Erythroblast (primary cell): ENCODE measurements at places on chromosomes 2 and 18.

GRCh38 chr2:46304635-46305034 lies 7.4 kb downstream of the EPAS1 start:
- no peak for DNase-seq

DNA sequence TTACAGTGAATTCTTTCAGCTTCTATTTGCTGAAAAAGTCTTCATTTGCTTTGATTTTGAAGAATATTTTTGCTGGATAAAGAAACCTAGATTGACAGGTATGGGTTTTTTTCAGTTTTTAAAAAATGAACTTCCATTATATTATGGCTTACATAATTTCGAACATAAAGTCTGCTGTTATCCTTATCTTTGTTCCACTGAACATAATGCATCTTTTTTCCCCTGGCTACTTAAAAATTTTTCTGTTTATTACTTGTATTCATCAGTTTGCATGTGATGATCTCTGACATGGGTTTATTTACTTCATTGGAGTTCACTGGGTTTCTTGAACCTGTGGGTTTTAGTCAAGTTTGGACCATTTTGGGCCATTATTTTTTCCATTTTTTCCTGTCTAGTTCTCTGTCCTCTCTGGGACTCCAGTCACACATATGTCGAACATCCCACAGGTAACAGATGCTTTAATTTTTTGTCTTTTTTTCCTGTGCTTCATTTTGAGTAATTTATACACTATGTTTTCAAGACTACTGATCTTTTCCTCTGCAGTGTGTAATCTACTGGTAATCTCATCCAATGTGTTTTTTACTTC lies 33.1 kb downstream of the SEC11C start:
- DNase-seq: no peak

DNA sequence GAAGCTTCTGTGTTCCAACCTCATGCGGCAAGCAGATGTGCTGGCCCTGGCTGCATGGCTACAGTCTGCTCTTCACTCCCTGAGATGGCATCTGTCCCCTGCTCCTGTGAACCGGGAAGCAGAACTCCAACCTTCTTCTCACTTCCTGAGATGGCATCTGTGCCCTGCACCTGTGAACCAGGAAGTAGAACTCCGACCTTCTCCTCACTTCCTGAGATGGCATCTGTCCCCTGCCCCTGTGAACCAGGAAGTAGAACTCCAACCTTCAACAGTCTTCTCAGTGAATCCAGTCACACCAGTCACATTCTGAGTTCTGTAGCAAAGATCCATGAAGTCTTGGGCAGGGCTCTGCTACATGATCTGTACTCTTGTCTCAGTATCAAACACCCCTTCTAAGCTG lies 887.2 kb upstream of the KLHL29 start:
- DNase-seq: no peak

DNA sequence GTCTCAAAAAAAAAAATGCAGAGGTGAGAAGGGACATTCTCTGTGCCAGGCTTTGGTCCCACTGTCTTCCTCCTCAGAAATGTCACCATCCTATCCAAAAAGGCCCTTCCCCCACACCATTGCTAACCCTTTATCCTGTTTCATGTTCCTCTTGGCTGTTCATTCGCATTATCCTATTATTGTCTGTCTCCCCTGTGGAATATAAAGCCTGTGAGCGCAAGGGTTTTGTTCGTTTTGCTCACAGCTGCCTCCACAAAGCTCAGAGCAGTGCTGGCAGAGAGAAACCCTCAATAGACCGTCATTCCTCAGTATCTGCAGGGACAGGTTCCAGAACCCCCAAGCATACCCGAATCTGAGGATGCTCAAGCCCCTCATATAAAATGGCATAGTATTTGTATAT lies 91.8 kb downstream of the LOXHD1 start:
- no peak for DNase-seq

- DNase-seq: no peak
These were observed 15.3 kb upstream of the CD207 start for GRCh38 chr2:70850925-70851324.

GRCh38 chr2:64617631-64618151 lies 36.0 kb downstream of the SERTAD2 start:
- no peak for DNase-seq

- DNase-seq: no peak
These were observed 261.8 kb downstream of the SPAG16 start for GRCh38 chr2:213545964-213546475.

GRCh38 chr2:208359632-208359986 lies 47.0 kb upstream of the PTH2R start:
- DNase-seq: no peak

DNA sequence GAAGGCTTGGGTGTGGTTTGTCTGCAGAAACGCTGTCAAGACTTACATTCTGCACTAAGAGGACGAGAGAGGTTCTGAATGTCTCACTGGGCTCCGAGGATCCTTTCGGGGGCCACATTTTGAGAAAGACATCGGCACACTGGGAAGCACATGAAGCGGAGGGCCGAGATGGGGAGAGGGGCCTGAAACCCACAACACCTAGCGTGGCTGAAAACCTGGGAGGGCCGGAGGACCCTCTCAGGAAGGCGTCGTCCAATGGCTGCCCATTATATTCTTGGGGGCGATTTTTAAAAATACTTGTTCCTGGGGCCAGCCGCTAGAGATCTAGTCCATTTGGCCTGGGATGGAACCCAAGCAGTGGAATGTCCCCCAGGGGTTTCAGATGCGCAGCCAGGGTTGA lies 229.6 kb downstream of the GBX2 start:
- DNase-seq: no peak
